Stimulated activated CD4-positive, alpha-beta T cell treated with anti-CD3 and anti-CD28 coated beads, Interleukin-15, amount 100 ng/mL, for 48 hours (primary cell): ENCODE measurements at places on chromosomes 16 and 17.

DNA sequence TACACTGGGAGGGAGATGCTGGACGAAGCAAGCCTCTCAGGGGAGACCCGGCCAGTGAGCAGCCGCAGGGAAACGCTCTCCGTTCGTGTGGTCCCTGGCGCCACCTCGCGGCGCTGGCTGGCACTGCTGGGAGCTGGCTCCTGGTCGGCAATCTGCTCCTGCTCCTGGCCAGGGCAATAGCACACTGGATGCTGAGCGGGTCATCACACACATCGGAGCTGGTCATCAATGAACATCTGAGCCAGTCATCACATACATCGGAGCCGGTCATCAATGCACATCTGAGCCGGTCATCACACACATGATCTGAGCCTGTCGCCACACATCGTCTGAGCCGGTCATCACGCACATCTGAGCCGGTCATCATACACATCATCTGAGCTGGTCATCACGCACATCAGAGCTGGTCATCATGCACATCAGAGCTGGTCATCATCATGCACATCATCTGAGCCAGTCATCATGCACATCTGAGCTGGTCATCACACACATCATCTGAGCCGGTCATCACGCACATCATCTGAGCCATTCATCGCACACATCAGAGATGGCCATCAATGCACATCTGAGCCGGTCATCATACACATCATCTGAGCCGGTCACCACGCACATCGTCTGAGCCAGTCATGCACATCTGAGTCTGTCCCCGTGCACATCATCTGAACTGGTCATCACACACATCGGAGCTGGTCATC, 217.3 kb downstream of the RBFOX3 start:
- DNase-seq, result peak; percentile 22

- DNase-seq, result no peak
These were observed 40.0 kb downstream of the GRB7 start for GRCh38 chr17:39777534-39778365.

- DNase-seq, result no peak
These were observed 18.9 kb upstream of the CACNA1H start for GRCh38 chr16:1133810-1134520.

- no peak for DNase-seq
These were observed 19.6 kb downstream of the DNAH17 start for GRCh38 chr17:78557598-78558039.

DNA sequence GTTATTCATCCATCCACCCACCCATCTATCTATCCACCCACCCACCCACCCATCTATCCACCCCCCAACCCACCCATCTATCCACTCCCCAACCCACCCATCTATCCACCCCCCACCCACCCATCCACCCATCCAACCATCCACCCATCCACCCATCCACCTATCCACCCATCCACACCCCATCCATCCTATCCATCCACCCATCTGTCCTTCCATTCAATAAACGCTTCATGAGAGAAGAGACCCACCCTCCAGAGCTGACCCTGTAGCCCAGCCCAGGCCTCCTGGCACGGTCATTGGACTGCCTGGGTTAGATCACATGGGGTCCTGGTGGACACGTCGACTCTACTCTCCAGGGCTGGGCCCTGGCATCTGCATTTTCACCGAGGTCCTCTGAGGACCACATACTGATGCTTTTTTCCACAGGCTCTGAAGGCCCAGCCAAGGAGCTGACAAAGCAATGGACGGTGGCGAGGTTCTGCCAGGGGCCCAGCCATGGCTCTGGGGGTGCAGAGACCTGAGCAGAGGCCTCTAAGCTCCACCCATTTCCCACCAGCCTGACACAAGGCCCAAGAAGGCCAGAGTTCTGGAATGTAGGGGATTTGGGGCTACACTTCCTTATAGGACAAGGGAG, 41.3 kb upstream of the SLC38A10 start:
- DNase-seq, result no peak

DNA sequence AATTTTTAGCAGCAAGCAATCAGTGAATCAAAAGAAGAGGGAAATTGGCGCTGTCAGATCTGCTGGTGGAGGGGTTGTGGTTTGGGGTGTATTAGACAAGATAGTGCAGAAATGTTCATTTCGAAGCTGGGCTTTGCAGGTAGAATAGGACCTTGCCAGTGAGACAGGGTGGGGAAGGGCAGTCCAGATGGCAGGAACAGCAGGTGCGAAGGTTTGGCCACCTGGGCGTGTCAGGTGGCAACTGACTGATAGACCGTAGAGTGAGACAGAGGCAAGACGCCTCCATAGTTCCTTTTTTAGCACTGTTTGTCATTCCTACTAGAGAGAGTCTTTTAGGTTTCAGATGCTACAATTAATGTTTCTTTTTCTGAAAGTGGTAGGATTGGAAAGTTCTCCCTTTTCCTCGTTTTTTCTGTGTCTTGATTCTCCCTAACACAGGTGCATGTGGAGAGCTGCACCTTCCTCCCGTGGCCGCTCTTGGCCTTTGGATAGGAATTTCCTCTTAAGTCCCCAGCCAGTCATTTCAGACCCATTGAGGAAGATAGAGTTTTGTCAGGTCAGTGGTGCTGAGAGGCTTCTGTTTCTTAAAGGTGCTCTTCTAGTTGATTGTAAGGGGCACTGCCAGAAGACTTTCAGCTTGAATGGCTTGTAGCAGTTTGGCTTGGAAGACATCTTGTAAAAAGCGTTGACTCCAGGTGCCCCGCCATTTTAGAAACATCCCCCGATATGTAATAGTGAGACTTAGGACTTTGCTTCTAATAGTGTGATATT, 315.6 kb downstream of the SNX29 start:
- no peak for DNase-seq
